T-helper 9 cell (primary cell): ENCODE measurements at places on chromosomes 4 and X.

- no peak for DNase-seq
Observed at GRCh38 chrX:75781611-75782010, 3.4 kb downstream of the MAGEE2 start.

GRCh38 chr4:7960017-7960789 is 20.5 kb upstream of the AFAP1 start:
- DNase-seq, result no peak

DNA sequence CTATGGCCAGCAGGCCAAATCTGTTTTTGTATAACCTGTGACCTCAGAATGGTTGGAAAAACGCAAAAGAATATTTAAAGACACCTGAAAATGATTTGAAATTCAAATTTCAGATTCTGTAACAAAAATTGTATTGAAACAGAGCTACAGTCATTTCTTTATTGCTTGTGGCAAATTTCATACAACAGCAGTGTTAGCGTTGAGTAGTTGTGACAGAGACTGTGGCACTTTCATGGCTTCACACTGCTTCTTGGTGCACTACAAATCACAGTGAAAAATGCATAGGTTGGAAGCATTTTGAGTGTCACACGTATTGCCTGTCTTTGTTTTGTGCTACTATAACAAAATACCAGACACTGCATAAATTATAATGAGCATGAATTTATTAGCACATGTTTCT is 12.2 kb upstream of the PARM1 start:
- DNase-seq, result no peak

GRCh38 chrX:40544343-40545266 is 36.2 kb upstream of the ATP6AP2 start:
- DNase-seq, result no peak
